ENCODE measurements at places on chromosomes 4 and X. TPM values are rescaled to one million over a fixed set of nuclear protein-coding genes. Genes with fewer than 3 reads are reported as not detected.

The LEF1 gene
- total RNA-seq: not detected

The GAGE12J gene
- not detected for total RNA-seq

The MAGEB2 gene
- total RNA-seq: not detected

The SPANXN3 gene
- not detected for total RNA-seq

The SH3RF1 gene
- 52.1 TPM for total RNA-seq

The ADAM29 gene
- not detected for total RNA-seq

The CYTL1 gene
- not detected for total RNA-seq

The XAGE1A gene
- not detected for total RNA-seq

The SPANXD gene
- 2.7 TPM for total RNA-seq

The MAOB gene
- not detected for total RNA-seq

The CXCL8 gene
- total RNA-seq: 3.2 TPM

The ART3 gene
- total RNA-seq: not detected

DNA sequence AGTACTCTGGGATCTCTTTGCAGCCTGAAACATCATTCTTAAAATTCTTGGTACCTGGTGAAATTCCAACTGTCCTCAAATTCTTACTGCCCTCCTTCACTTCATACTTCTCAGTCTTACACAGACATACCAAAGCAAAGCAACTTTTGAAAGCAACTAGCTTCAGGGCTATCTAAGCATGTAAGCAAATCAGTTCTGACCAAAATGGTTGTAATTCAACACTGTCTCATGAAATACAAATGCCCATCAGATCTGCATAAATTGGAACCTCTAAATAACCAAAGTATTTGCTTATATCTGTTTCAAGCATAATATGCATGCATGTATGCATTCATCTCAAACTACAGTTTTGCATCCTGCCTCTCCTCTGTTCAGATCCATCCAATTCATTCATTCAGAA, 308.1 kb upstream of the PPARGC1A start:
- no peaks in the 10 kb centered on the region for H3K36me3 ChIP-seq
- H3K27ac ChIP-seq: no peak overlapping the region
- no peaks in the 10 kb centered on the region for H3K27me3 ChIP-seq
- H3K4me3 ChIP-seq: no peak overlapping the region

GRCh38 chrX:107549504-107549903, 78.8 kb upstream of the PRPS1 start:
- H3K27me3 ChIP-seq: no peaks in the 10 kb centered on the region
- H3K27ac ChIP-seq: no peak overlapping the region
- H3K4me3 ChIP-seq: no peak overlapping the region
- no peak for DNase-seq
- no peaks in the 10 kb centered on the region for H3K36me3 ChIP-seq

- H3K4me3 ChIP-seq: peak overlapping the region; percentile 85
- peak; percentile 68 for DNase-seq
- H3K4me1 ChIP-seq: peaks cover 70% of the 10 kb centered on the region
- no peaks in the 10 kb centered on the region for H3K27me3 ChIP-seq
- H3K36me3 ChIP-seq: peaks cover 9% of the 10 kb centered on the region
Measured at GRCh38 chr4:125390126-125390525, 75.4 kb downstream of the FAT4 start.

GRCh38 chrX:118727686-118728339, 407 bp downstream of the IL13RA1 start:
- peak; percentile 0 for DNase-seq
- no peaks in the 10 kb centered on the region for H3K36me3 ChIP-seq
- H3K4me1 ChIP-seq: peaks cover 67% of the 10 kb centered on the region
- H3K4me3 ChIP-seq: peak overlapping the region; percentile 90
- peak overlapping the region; percentile 86 for H3K27ac ChIP-seq

GRCh38 chr4:8778291-8778690, 93.3 kb downstream of the HMX1 start:
- H3K27ac ChIP-seq: no peak overlapping the region
- H3K36me3 ChIP-seq: no peaks in the 10 kb centered on the region
- peaks cover 2% of the 10 kb centered on the region for H3K27me3 ChIP-seq
- H3K4me1 ChIP-seq: no peaks in the 10 kb centered on the region

- peaks cover 41% of the 10 kb centered on the region for H3K27me3 ChIP-seq
- no peaks in the 10 kb centered on the region for H3K4me1 ChIP-seq
- no peak overlapping the region for H3K27ac ChIP-seq
- H3K4me3 ChIP-seq: 0 out of 2 replicates have a peak overlapping the region, but pooled peaks have one; percentile 5
- no peaks in the 10 kb centered on the region for H3K36me3 ChIP-seq
- no peak for DNase-seq
Measured at GRCh38 chr4:4387531-4388310, 819 bp downstream of the NSG1 start.

- peaks cover 27% of the 10 kb centered on the region for H3K36me3 ChIP-seq
- H3K4me3 ChIP-seq: peak within 1 kb of the TSS; percentile 97
- H3K27ac ChIP-seq: peak within 1 kb of the TSS; percentile 86
- peaks cover 9% of the 10 kb centered on the region for H3K27me3 ChIP-seq
- peak; percentile 100 for DNase-seq
Measured at GRCh38 chr4:110622841-110623717, at the start of gene PITX2. Gene PITX2 (minus strand): TSS chr4:110623077. CDS start chr4:110622460, 617 bp downstream.

- H3K4me1 ChIP-seq: peaks cover 10% of the 10 kb centered on the region
- H3K27ac ChIP-seq: no peak overlapping the region
- no peak overlapping the region for H3K4me3 ChIP-seq
- DNase-seq: no peak
- H3K36me3 ChIP-seq: peaks cover 4% of the 10 kb centered on the region
Measured at GRCh38 chr4:53059256-53059655, 197.1 kb downstream of the RASL11B start.

DNA sequence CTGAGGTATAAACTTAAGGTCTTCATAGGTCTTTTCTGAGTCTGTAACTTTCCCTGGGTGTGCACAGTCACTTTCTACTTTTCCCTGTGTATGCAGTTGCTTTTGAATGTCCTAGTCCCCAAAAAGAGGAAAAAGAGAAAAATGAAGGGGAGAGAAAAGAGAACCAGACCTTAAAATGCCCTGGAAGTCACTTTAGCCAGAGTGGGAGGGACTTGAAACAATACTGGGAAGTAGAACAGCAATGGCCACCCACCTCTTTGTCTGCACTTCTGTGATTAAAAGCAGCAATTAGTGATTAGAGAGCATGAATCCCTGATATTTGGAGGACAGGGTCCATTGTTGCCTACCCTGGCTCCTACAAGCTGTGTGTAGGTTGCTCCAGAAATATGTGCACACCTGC, 36.1 kb downstream of the ZCCHC13 start:
- H3K27ac ChIP-seq: no peak overlapping the region
- peaks cover 8% of the 10 kb centered on the region for H3K27me3 ChIP-seq
- DNase-seq: no peak
- H3K4me1 ChIP-seq: peaks cover 10% of the 10 kb centered on the region
- no peak overlapping the region for H3K4me3 ChIP-seq

- H3K4me3 ChIP-seq: no peak overlapping the region
- no peak overlapping the region for H3K27ac ChIP-seq
- no peaks in the 10 kb centered on the region for H3K36me3 ChIP-seq
- DNase-seq: no peak
- no peaks in the 10 kb centered on the region for H3K4me1 ChIP-seq
- no peaks in the 10 kb centered on the region for H3K27me3 ChIP-seq
Measured at GRCh38 chrX:7926501-7926900, 712 bp downstream of the PNPLA4 start.

- no peak overlapping the region for H3K27ac ChIP-seq
- H3K4me3 ChIP-seq: no peak overlapping the region
- no peak for DNase-seq
- H3K4me1 ChIP-seq: no peaks in the 10 kb centered on the region
Measured at GRCh38 chr4:56658528-56658927, 22.6 kb downstream of the HOPX start.
